Cortex of kidney (tissue), 1 donor: ENCODE measurements at places on chromosomes 6 and 20.

DNA sequence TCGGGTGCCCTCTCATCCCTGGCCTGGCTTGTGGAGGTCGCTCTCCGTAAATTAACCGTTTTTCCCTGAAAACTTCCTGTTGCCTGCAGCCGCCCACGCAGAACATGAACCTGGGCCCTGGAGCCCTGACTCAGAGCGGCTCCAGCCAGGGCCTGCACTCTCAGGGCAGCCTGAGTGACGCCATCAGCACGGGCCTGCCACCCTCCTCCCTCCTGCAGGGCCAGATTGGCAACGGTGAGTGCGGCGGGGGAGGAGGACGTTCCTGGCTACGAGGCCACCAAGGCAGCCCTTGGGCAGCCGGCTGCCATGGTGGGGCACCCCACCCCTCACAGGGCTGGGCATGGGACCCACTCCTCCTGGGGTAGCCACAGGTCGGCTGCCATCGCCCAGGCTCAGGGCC is 17.8 kb downstream of the SS18L1 start:
- no peak for DNase-seq

DNA sequence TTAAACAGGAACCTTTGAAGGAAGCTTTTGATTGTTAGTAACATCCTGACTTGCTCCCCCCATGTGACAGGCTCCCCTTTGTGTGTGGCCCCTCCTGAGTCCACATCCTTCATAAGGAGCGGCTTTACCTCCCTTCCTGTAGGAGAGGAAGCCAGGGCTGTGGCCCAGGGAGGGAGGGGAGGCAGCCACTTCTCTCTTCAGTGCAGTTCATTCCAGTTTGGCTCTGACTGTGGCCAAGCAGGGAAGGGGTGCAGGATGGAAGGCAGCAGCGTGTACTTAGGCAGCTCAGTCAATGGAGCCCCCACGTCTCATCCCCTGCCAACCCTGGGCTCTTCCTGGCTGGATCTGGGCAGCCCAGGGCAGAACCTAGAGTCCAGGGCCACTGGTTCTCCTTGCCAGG is 295.2 kb downstream of the QKI start:
- DNase-seq, result no peak

- no peak for DNase-seq
Measured at GRCh38 chr6:68778356-68779020, 143.4 kb downstream of the ADGRB3 start.

DNA sequence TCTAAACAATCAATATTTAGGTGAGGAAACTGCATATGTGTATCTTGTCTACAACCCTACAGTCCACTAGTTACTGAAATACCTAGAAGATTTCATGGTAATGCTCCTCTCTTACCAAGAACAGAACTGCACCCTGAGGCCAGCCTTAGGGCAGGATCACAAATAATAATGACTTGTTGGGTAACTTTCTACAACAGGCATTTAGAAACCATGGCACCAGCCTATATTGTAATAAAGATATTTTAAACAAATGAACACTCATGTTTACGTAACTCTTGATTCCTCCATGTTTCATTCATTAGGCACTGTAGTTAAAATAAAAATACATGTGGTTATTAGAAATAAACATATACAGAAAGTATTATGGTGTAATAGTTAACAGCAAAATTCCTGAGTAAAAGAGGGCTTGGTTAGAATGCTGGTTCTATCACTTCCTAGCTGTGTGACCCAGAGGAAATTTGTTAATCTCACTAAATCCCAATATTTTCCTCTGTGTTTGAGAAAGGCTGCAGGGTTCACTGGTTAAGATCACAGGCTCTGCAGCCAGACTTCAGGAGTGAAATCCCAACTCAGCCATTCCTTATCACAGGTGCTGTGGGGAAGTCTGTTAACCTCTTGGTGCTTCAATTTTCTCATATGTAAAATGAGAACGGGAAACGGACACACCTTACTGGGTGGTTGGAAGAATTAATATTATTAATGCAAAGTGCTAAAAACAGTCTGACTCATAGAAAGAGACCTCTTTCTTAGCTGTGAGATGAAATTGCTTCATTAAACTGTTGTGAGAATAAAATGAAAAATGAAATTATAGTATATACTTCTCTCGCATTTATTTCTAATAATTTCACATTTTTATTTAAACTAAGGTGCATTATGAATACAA is 8.5 kb downstream of the HMGN3 start:
- DNase-seq, result no peak

DNA sequence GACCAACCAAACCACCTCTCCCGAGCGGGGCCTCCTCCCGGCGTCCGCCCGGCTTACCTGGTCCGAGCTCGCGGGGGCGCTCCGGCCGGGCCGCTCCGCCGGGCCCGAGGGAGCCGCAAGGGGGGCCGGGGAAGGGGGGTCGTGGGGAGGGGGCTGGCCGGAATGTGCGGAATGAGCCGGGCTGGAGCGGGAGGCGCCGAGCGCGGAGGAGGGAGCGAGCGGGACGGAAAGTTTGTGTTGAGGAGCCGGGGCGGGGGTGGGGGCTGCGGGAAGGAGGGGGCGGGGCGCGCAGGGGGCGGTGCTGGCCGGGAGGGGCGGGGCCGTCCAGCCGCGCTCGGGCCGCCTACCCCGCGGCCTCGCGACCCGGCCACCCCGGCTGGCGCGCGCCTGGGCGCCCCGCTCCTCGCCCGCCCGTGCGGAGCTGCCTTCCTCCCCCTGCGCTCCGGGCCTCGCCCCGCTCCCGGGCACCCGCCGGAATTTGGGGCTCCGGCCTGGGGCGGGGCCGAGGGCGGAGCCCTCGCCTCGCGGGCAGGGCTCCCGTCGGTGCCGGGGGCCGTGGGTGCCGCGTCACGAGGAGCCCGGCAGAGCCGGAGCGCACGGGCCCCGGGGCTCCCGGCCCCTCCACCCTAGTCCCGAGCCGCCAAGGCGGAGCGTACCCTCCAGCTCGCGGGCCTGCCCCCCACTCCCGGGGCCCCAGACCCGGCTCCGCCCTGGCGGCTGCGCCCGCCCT is at the start of gene TEAD3:
TEAD3 (minus strand) TSS at position 239 of the 730 bp plus-strand sequence.
- DNase-seq, result no peak

DNA sequence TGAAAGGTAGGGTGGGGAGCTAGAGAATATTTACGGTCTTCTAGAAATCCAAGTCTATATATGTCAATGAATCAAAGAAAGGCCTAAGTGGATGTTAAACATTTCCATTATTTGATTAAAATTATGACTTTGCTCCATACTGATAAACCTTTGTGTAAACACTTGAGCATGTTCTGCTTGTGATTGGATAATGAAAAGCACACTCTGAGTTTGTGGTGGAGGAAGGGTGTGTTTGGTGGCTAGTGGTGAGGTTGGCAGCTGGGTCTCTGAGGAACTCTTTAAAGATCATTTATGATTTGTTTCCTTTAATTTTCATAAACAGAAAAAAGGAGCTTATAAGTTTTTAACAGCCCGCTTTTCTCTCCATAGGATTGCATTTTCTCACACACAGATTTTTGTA is 84.7 kb downstream of the RFPL4B start:
- DNase-seq, result no peak

GRCh38 chr6:164756142-164756541 is 553.3 kb downstream of the C6orf118 start:
- no peak for DNase-seq

- no peak for DNase-seq
Measured at GRCh38 chr6:46376562-46377061, 114.6 kb downstream of the RCAN2 start.

GRCh38 chr20:3731944-3732326 is 550 bp upstream of the HSPA12B start:
- DNase-seq, result no peak

DNA sequence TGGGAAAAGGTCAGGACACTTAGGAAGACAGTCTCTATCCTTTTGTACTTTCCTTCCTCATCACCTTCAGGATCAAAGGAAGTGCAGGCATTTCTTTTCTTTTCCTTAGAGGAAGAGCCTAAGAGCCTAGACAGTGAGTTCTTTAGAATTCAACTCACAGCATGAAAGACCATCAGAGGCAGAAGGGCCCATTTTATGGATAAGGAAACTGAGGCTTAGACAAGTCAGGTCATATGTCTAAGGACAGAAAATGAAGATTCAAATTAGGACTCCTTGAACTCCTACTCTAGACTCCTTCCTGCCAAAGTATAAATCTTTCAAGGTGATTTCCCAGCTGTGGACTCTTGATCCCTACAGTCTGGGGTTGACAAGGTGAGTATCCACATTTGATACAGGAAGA is 20.8 kb downstream of the SLC12A5 start:
- no peak for DNase-seq

DNA sequence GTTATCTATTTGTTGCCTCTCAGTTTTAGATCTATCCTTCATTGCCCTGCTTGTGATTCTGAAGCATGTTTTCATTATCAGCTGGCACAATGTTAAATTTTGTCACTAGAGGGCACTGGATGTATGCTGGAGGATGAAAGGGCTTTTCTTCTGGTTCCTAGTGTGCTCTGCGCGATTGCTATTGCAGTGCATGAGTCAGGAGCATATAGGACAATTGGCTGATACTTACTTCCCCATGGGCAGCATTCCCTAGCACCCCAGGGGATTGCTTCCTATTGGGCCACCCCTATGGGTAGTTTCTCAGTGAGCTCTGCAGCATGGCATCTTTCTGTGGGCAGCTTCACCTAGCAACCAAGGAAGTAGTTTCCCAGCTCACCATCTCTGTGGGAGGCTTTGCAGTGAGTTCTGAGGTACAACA is 280.3 kb upstream of the SYNCRIP start:
- no peak for DNase-seq

GRCh38 chr6:77026341-77026740 is 436.9 kb downstream of the HTR1B start:
- DNase-seq, result no peak

- DNase-seq, result no peak
Measured at GRCh38 chr6:53984163-53984562, 127.1 kb upstream of the MLIP start.

DNA sequence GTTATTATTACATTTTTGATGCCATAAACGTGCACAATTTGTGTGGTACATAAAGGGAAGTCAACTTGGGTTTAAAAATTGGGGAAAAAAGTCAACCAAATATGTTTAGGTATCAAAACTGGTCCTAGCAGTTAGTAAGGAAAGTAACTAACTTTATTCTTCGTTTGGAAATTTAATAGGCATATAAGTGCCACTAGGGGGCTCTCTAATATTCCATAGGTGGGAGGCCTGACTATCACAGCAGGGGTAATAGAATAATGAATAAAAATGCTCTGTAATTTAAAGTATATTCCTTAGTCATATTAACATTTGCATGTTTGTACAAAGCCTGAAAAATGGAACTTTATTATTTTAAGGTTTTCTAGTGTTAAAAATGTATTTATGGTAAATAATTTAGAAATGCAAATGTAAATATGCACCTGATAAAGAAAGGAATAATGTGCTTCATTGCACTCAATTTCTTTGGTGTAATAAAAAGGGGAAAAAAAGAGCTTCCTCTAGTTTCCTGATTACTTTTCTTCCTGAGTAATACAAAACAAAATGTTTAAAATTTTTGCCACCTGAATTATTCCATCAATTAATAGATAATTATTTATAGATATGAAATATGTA is 125.7 kb upstream of the HDAC2 start:
- DNase-seq, result no peak

- no peak for DNase-seq
Measured at GRCh38 chr20:63400486-63401210, 39.5 kb upstream of the CHRNA4 start.

DNA sequence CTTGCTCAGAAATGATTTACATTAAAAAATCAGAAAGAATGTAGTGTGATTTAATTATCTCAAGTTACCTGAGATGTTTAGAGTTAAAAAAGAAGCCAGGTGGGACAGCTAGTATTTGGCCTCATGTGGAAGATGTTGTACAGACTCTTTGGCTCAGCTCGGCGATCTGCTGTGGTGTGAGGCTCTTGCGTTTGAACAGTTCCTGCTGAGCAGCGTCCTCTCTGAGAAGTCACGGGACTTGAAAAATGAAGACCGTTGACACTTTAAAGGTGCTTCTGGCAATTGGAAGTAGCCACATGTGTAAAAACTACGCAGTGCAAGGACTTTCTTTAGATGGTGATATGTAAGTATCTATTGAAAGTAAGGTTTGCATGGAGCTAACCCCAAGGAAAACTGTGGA is 169.0 kb downstream of the BACH2 start:
- DNase-seq, result no peak

DNA sequence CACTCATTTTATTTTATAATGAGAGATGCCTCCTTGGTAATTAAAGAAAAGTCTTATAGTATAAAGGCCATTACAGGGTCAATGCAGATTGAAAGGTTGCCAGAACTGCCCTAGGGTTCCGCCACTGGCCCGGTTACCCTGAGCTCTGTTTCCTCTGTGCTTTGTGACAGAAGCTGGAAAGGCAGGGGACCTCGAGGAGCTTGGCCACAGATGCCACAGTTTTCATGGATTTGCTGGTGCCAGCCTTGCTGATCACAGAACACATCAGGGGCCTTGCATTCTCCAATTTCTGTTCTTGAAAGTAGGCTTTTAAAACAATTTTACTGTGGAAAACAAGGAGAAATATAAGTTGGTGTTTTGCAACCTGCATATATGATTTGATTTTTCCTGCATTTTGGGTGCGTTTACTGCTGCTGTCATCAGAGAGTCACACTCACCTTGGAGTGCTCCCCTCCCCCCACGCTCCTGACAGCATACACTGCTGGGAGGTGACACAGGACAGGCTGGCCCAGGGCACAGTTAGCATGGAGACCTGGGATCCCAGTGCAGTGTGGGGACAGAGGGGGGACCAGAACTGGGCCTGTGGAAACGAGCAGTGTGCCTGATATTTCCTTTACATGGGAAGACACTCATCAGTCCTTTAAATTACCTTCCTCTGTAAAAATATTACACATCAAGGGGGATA is 142.8 kb downstream of the CFAP61 start:
- no peak for DNase-seq

- DNase-seq, result no peak
Measured at GRCh38 chr6:55776113-55776512, 99.3 kb downstream of the BMP5 start.

- no peak for DNase-seq
Measured at GRCh38 chr20:20452254-20452676, 84.4 kb downstream of the INSM1 start.

- no peak for DNase-seq
Measured at GRCh38 chr6:75334266-75335040, 49.9 kb upstream of the TMEM30A start.

- DNase-seq, result no peak
Measured at GRCh38 chr20:55977690-55978459, 27.4 kb downstream of the CBLN4 start.

DNA sequence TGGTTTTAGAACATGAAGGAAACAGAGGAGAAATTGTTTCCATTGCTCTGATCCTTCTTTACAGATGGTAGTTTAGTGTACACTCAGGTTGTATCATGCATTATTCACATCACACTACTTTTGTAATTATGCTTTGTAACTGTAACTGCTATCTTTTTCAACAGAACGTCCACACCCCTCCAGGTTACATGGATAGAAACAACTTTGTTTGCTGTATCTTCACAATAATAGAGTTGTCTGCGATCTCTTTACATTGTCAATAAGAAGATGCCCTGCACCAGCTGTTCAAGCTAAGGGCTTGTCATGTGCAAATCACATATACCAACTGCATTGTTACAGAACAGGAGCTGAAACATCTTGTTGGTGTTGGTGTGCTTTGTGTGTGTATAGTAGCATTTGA is 67.9 kb upstream of the MAP7 start:
- no peak for DNase-seq

- DNase-seq, result no peak
Measured at GRCh38 chr6:2940010-2940850, 31.1 kb downstream of the SERPINB6 start.
